ENCODE measurements at places on chromosomes 6 and 20.
A peak's percentile ranks its signal among the peaks of the same experiment; 100 is the strongest.

- no peak for DNase-seq
These were observed 15.7 kb downstream of the CNKSR3 start for GRCh38 chr6:154494592-154495311.

GRCh38 chr6:130057495-130057894 lies 39.1 kb downstream of the L3MBTL3 start:
- no peak for DNase-seq

- DNase-seq = peak; percentile 13
These were observed 16.1 kb upstream of the ZNF292 start for GRCh38 chr6:87139236-87139635.

DNA sequence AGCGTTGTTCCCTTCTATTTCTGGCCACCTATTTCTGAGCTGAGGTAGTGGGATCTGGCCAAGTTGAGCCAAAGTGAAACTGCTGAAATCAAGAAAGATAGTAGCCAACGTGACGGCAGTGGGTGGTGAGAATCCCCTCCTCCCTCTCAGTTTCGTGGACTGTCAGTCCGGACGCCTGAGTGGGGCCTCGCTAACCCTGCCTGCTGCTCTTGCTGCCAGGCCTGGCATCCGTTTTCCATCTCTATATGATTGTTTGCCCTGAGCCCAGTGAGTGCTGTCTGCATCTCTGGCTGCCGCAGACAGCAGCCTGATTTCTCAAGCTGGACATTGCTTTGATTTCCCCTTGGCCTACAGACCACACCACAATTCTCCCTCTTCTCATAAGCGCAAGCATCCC lies 23.5 kb upstream of the PAX1 start:
- no peak for DNase-seq

DNA sequence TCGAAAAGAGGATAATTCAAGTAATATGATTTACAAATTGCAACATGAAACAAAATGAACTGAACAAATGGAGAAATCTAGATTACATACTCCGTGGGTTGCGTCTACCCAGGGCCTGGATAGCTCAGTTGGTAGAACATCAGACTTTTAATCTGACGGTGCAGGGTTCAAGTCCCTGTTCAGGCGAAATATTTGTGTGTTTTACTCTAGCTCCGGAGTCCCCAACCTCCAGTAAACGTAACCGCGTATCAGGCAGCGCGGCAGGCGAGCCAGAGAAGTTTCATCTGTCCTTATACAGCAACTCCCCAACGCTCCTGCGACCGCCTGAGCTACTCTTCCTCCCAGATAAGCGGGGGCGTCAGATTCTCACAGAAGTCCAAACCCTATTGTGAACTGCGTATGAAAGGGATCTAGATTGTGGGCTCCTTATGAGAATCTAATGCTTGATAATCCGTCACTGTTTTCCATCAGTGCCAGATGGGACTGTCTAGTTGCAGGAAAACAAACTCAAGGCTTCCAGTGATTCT lies 176.1 kb downstream of the TRIM27 start:
- DNase-seq = peak; percentile 39

DNA sequence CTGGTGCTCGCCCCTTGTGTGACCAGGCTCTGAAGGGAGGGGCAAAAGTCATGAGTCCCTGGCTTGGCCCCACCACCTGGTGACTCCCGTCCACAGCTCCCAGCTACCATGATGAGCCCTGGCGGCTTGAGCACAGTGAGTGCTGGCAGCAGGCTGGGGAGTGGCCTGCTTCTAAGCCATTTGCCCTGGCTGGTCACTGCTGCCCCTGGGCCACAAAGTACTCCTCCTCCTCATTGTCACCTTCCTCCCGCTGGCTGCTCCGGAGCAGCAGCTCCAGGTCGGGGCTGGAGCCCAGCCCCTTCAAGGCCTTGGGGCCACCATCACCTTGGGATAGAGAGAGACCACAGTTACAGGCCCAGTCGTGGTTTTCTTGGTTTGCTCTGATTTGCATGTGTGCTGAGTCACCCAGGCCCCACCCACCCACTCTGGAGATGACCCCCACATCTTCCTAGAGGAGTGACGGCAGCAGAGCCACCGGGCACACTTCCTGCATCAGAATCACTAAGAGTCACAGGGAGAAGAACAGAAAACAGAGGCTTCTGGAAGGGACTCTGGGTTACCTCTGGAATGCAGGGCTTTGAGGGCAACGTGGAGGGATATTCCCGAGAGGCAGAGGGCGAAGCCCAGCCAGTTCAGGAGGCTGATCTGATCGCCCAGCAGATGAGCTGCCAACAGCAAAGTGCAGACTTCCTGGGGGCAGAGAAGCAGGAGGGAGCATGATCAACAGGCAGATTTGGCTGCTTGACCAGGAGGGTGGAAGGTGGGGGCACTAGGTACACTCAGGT lies 42.1 kb upstream of the CDH22 start:
- DNase-seq = no peak

GRCh38 chr20:53786445-53787267 lies 193.0 kb upstream of the ZNF217 start:
- DNase-seq = no peak

DNA sequence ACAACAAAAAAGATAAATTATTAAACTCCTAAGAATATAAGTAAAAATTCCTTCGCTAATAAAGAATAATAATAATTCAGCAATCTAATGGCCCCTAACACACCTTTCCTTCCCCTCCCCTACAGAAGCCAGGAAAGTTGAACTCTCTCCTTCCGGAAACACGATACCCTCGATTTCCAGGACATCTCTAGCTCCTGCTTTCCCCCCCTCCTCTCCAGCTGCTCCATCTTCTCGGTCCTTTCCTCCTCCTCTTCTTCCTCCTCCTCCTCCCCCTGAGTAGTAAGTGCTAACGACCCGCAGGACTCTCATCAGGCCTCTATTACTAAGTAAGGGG lies 603 bp downstream of the TASP1 start:
- DNase-seq = peak; percentile 46

DNA sequence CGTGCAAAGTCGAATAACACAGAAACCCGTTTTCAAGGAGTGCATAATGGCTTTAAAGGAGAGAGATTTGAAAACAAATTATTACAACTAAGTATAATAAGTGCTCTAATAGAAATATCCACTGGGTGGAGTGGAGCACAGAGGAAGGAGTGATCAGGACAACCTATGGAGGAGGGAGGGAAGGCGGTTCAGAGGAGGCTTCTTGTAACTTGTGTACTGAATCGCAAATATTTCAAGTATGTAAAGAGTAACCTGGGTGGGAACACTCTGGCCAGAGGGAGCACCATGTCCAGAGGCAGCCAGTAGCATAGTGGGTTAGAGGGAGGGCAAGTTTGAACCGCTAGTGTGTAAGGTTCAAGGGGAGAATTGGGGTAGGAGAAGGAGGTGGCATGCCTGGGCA lies 21.6 kb upstream of the TNFAIP3 start:
- no peak for DNase-seq

DNA sequence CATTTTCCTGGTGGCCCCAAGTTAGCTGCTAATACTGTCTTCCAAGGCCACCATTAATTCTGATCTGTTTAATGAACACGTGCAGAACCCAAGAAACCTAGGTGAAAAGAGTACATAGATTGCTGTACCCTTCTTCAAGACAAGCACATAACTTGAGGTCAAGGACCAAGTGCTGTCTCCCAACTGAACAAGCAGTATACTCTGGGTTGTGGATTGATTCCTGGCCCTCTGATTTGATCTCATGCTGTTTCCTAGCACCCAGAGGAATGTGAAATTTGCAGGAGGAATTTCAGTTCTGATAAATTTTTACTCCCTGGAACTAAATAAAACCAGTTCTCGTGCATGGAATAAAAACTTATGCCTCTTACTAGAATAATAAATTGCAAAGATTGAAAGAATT lies 75.6 kb downstream of the MTFR2 start:
- DNase-seq = no peak

- DNase-seq = peak; percentile 71
These were observed 117.3 kb upstream of the TNFAIP3 start for GRCh38 chr6:137749696-137750211.

GRCh38 chr6:29813066-29813465 lies 14.6 kb upstream of the HLA-G start:
- DNase-seq = no peak

GRCh38 chr6:134467620-134468019 lies 149.7 kb upstream of the SGK1 start:
- DNase-seq = no peak

DNA sequence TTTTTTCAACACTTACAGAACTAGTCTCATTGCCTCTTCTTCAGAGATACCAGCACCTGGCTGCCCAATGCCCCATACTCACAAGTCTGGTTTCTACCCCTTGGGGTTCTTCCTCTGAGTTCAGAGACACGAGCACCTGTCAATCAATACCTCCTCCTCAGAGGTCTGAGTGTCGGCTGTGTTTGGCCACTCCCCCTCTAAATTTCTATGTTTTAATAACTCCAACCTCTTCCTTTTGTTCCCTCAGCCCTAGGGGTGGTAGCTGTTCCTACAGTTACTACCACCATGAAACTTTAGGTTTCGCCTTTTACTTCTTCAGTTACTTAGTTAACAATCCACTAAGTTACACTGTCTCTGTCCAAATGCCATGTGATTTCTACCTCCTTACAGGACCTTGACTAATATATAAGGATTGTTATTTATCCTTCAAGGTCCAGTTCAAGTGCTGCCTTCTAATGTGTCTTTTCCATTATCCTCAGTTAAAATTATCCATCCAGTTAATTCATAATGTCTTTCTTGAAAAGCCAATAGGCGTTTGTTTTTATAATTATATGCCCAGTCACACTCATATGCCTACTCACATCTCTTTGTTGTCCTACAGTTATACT lies 14.6 kb upstream of the PHF20 start:
- no peak for DNase-seq

DNA sequence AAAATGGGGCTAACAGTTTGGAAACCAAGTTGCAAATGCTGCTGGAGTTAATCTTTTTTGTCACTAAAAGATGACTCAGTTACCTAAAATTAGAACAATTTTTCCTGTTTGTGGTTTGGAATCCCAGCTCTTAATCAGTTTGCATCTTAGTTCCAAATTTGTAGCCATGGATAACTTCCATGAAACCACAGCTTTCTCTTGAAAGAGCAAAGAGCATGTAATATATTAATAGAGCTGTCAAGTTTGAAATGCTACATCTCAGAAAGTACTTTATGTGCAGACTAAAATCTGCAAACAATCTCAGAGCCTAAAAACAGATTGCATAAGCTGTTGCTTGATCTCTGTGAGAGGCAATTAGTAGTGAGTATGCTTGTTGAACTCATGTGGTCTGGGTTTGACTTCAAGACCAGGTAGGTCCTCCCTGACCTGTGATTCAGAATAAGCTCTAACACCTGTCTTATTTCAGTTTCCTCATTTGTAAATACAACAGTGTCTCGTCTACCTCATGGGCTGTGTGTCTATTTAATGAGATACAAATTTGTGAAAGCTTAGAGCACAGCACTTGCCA lies 23.5 kb downstream of the DHX35 start:
- DNase-seq = no peak

DNA sequence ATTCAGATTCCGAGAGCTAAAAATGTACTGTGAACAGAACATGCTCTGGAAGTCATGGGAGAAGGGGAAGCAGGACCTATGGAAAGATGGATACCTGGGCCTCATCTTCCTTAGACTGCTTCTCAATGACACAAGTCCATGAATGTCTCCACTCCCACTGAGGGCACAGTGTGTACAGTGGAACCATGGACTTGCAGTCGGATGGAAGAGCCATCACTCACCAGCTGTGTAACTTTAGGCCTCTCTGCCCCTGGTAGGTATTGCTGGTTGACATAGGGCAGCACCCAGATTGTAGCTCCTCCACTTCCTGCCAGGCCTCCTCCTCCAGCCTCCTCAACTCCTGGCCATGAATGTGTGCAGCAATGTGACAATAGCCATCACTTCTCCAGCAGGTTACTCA lies 52.5 kb downstream of the MAFB start:
- DNase-seq = no peak

DNA sequence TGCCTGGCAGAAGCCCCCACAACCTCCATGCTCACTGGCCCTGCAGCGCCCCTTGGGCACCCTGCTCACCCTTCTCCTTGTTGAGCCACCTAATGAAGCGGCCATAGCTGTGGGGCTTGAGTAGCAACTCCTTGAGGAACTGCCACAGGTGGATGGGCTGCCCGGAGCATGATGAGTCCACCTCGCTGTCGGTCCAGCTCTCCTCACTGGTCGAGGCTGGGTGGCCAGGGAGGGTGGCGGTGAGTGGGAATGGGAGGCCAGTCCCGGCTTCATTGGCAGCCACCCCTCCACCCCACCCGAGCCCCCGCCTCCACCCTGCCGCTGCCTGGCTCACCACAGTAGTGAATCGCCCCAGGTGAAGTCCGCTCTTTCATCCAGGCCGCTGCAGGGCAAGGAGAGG lies 16.9 kb downstream of the SPDEF start:
- DNase-seq = no peak

GRCh38 chr20:48483334-48484066 lies 344.3 kb downstream of the PREX1 start:
- DNase-seq = no peak

GRCh38 chr20:49267327-49267726 lies 10.5 kb downstream of the ZNFX1 start:
- no peak for DNase-seq

- DNase-seq = no peak
These were observed 48.0 kb downstream of the CDH26 start for GRCh38 chr20:60006261-60006660.

- peak; percentile 86 for DNase-seq
These were observed 44.2 kb downstream of the COL11A2 start for GRCh38 chr6:33147807-33148666.

DNA sequence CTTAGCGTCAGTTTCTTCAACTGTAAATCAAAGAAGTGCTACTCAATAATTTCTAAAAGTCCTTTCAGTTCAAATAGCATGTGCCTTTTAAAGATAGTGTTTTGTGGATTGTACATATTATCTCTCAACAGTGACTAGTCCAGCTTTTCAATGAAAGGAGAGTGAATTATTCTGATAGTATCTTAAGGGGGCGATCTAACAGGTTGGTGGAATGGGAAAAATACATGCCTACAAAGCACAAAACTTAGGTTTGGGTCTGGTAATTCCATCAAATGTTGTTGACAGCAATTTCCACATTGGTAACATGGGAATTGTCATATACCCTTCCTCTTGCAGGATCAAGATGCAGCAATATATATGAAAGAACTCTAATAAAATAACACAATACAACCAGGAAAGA lies 50.1 kb upstream of the HDGFL1 start:
- no peak for DNase-seq

DNA sequence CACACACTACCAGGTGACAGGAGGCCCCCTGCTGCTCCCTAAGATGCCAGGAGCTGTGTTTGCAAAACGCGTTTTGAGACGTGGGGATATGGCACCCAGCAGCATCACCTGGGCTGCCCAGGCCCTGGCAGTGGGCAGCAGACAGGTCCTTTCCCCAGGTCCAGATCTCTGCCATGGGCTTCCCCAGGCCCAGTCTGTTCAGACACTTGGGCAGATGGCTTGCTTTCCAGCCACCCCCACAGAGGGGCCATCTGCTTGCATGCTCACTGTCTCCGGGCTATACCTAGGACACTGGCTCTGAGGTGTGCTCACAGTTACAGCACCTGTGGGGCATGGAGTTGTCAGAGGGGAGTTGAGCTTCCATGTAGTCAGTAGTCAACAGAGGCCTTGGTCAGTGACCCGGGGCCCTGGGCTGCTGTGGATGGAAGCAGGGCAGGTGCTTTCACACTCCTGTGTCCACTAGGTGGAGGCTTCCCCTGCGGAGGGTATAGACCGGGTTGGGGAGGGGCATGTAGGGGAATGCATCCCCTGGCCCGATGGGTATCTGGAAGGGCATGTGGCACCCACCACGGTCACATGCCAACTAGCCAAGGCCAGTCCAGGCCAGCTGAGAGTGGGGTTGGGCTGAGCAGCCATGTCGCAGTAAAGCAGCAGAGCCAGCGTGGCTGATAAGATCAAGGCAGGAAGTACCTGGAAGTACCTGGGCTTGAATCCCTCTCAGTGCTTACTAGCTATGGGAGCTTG lies 185.4 kb upstream of the SLC24A3 start:
- DNase-seq = no peak

GRCh38 chr6:140434761-140435160 lies 1060.3 kb upstream of the CITED2 start:
- DNase-seq = no peak

Data from lung (tissue), 17 donors.